ENCODE measurements at places on chromosomes 2 and 18.
A peak's percentile ranks its signal among the peaks of the same experiment; 100 is the strongest.

DNA sequence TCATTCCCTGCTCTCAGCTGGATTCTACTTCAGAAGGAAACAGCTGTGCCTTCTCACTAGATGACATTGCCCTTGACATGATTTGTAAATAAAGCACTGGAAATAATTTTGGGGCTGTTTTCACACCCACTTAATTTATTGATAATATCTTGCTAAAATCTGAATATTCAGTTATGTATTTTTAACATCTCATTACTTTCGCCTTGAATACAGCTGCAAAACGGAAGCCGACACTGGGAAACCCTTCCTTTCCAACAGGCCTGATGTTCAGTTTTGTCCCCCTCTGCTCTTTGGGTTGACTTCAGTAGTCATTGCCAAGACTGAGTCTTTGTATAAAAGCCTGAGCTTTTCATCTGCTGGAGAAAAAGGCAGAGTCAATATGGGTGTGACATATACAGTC lies 82.7 kb downstream of the DOCK10 start:
- DNase-seq, result no peak

DNA sequence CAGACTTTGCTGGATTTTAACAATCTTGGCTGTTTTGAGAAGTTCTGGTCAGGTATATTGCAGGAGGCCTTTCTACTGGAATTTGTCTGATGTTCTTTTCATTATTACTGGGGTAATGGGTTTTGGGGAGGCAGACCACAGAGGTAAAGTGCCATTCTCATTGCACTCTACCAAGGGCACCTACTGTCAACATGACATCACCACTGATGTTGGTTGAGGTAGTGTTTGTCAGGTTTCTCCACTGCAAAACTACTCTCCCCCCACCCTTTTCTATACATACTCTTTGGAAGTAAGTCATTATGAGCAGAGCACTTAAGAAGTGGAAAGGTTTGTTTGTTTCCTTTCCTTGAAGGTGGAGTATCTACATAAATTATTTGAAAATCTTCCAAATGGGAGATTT lies 27.0 kb downstream of the PRKD3 start:
- no peak for DNase-seq

DNA sequence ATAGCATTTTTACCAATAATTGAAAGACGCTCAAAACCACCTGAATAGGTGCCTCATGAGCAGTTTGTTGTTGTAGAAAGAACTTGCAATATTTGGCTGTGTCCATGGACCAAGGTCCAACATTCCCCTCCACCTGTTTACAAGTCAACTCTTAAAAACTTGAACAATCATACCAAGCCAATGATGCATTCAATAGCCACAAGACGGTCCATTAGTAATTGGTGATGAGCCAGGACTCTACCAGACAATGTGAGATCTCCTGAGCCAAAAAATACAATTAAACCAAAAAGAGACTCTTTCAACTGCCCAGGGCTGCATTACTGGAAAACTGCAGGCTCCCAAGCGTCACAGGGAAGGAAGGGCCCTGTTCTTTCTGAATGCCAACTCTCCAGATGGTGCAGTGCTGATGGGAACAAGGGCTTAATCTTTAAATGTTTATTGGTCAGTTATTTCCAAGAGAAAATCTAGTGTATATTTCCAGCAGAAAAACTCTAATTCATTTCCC lies 118.8 kb upstream of the EPB41L3 start:
- DNase-seq, result no peak

GRCh38 chr2:240201866-240202265 lies 61.4 kb upstream of the OTOS start:
- no peak for DNase-seq

- peak; percentile 78 for DNase-seq
Measured at GRCh38 chr18:48541026-48541746, 2.4 kb downstream of the CTIF start.

DNA sequence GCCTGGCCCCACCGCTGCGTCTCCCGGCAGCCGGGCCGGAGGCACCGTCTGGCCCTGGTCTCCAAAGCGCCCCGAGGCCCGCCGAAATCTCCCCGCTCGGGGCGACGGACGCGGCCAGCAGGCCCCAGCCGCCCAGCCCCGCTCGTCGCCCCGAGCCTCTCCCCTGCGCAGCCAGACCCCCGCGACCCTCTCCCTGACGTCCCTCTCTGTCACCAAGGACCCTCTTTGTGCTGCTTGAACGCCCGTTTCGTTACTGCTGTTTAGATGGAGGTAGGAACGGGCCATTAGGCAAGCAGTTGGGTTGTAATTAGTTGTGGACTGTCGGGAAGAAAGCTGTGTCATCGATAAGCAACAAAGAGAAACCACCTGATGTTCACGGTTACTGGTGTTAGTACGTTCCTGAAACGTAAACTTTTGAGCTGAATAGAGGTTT lies 686 bp downstream of the UBXN4 start:
- peak; percentile 76 for DNase-seq

GRCh38 chr18:36015629-36016028 lies 43.1 kb downstream of the RMP24 start:
- no peak for DNase-seq

DNA sequence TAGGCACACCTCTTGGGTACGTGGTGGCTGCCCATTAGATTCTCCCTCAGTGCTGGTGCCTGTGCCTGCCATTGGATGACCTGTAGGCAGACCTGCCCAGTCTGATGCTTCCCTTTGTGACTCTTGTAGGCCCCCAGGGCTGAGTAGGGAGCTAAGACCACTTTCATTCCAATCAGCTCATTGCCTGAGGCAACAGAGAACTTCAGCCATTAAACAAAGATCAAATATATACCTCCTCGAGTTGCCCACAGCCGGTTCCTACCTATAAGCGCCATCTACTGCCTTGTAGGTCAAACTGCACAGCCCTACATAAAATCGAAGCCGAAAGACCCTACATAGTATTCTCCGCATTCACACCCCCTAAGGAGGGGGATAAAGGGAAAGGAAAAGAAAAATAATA lies 184.6 kb downstream of the ETAA1 start:
- peak; percentile 26 for DNase-seq

- DNase-seq, result no peak
Measured at GRCh38 chr2:203413796-203414195, 85.6 kb downstream of the ABI2 start.

DNA sequence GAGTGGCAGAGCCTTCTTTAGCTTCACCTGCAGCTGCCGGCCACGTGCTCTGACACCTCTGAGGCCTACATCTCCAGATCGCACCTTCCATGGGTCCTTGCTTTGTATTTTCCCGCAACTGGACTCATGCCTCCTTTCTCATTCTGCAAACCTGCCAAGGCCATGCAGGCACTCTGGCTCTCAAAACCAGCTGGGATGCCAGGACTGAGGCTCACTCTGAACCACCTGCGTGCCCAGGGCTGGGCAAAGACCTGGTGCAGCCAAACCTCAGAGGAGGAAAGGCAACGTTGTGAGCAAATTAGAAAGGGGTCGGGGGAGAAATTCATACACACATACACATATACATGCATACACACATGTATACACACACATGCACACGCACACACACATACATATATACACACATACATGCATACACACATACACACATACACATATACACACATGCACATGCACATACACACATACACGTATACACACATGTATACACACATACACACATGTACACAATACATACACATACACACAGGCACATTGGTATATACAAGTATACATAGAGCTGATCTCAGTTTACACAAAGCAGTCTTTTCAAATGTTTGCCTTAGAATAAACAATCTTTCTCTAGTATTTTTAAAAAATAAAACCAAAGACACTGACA lies 125.2 kb downstream of the RTP5 start:
- DNase-seq, result no peak

DNA sequence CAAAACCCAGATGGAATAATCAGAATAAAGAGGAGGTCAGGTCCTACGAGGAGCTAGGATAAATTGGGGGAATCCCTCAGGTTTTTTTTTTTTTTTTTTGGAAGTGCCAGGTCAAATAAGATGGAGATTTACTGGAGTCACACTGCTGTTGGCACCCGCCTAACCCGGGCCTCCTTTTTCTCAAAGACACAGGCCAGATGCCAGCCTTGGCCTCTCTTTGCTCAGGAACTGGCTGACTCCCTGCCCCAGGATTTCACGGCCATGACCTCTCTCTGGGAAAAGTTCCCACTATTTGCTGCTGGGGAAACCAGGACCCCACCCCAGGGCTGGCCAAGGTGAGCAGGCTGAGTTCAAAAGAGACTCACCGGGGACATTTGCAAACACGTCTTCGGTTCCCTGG lies 2.5 kb downstream of the CD8A start:
- no peak for DNase-seq

DNA sequence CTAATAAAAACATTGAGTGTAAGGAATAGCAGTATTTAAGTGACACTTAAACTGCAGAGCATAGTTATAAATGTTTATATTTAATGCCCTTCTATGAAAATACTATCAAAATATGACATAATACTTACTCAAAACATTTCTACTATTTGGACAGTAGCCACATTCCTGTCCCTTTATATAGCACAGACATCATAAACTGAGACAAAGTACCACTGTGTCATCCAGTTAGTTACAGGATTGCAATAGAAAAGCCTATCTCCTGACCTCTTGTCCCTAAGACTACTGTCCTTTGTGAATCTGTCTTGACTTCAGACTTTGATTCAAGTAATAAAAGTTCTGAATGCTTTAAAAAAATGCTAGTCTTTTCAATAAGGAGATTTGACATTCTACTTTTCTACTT lies 1528.5 kb upstream of the NXPH2 start:
- no peak for DNase-seq

GRCh38 chr2:85064927-85065577 lies 68.1 kb upstream of the TCF7L1 start:
- peak; percentile 57 for DNase-seq

DNA sequence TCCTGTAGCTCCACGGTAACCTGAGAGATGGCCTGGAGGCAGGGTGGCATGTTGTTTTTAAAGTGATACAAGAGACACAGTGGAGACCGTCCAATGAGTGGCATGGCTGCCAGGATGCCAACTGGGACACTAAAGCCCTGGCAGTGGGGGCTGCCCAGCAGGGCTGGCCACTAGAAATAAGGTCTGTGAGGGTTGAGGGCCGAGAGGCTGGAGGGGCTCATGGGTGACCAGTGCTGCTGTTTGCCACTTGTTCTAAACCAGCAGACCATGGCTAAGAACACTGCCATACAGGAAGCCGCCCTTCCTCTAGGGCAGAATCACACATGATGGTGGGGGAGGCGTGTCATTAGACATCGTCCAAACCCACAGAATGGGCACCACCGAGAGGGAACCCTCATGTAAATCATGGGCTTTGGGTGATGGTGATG lies 71.9 kb downstream of the ALPK2 start:
- DNase-seq, result no peak

DNA sequence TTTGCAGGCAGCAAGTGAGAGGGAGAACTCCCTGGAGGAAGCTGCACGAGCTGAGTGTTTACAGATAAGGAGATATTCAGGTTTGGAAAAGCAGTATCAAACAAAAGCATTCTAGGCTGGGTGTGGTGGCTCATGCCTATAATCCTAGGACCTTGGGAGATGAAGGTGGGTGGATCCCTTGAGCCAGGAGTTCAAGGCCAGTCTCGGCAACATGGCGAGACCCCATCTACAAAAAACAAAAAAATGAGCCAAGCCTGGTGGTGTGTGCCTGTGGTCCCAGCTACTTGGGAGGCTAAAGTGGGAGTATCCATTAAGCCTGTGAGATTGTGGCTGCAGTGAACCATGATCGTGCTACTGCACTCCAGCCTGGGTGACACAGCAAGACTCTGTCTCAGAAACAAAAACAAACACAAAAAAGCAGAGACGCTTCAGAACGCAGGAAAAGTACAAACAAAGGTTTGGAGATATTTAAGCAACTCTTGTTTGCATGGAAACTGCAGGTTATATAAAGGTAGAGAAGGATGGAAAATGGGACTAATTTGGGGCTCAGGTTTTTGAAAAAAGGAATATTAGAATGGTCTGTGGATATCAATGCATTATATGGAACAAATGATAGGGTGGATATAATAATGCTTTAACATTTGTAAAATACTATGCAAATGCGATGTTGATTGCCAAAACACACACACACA lies 31.6 kb downstream of the MYCN start:
- DNase-seq, result no peak

- no peak for DNase-seq
Measured at GRCh38 chr2:38818565-38818964, 40.6 kb downstream of the GEMIN6 start.

Measured in H7 (cell line).